ENCODE measurements at places on chromosomes 1 and 21.

GRCh38 chr1:151048645-151049032 lies 1.1 kb downstream of the C1orf56 start:
- no peak for DNase-seq

GRCh38 chr1:165483412-165483811 lies 38.5 kb upstream of the RXRG start:
- DNase-seq, result no peak

GRCh38 chr1:156664767-156665411 lies 12.3 kb downstream of the NES start:
- peak; percentile 78 for DNase-seq

DNA sequence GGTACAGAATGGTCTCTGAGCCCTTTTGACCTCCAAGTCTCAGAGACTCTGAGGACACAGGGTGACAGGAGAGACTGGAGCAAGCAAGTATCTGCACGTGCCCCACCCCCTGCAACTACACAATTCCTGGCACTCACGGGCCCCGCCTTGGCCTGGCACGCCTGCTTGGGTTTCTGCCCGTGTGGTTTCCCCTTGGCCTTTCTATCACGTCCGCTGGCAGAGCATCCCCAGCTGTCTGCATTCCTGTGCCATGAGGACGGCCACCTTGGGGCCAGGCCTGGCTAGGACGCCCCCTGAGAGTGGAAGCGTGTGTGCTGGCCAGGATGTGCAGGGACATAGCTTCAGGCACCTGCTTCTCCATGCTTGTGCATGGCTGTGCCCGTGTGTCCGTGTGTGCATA lies 14.3 kb upstream of the EDN2 start:
- DNase-seq, result no peak

- no peak for DNase-seq
These were observed 42.2 kb upstream of the LYST start for GRCh38 chr1:235908742-235909520.

GRCh38 chr1:157948312-157949073 lies 45.0 kb upstream of the KIRREL1 start:
- peak; percentile 13 for DNase-seq

DNA sequence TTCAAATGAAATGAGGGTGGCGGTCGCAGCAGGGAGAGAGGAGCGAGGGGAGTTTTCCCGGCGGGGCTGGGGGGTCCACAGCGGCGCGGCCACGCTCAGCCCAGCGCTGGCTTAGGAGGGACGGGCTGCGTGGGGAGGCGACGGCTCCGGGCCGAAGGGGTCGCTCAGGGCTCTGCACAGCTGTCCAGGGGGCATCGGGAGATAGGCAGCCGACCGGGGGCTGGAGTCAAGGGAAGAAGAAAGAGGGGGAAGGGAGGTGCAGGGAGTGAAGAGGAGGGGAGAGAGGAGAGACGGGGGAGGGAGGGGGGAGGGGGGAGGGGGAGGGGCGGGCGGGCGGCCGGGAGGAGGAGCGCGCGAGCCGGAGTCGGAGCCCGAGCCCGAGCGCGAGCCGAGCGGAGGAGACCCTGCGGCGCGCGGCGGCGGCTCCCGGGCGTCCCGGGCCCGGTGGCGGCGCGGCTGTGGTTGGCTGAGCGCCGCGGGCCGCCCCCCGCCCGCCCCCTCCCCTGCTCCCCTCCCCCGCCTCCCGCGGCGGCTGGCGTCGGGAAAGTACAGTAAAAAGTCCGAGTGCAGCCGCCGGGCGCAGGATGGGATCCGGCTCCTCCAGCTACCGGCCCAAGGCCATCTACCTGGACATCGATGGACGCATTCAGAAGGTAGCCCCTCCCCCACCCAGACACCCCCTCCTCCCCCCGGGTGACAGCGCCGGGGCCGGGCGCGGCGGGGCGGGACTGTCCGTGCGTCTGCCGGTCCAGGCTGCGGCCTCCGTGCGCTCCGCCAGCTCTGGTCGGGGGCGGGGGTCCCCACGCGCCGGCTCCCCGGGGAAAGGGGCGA lies at the start of gene PDE9A:
TSS of gene PDE9A (plus strand) at position 391 of the 831 bp plus-strand sequence. CDS start at position 585, 194 bp downstream.
- DNase-seq, result no peak

DNA sequence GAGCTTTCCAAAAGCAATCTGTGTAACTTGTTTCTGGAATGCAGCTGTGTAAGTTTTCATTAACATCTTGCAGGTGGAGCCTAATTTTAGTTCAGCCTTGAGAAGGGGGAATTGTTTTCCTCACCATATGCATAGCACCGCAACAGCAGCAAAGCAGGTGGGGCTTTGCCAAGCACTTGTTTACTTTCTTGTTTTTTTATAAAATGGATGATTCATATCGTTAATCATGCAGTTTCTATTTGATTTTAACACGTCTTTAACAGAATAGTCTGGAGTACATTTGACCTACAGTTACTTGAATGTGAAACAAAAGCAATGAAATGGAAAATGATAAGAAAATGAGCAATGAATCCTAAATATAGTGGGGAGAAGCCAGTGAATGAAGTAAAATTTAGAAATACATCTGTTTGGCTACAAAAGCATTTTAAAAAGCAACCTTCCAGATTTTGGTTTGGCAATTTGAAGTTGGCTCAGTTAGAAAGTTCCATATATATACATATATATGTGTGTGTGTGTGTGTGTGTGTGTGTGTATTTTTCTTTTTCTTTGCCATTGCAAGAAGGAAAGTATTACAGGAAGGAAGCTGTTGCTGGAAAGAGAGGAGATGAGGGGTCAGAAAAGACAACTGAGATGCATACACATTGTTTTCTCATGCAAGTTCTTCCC lies 119.0 kb upstream of the ADGRL2 start:
- DNase-seq, result no peak

GRCh38 chr1:209598227-209598626 lies 14.7 kb downstream of the CAMK1G start:
- no peak for DNase-seq

DNA sequence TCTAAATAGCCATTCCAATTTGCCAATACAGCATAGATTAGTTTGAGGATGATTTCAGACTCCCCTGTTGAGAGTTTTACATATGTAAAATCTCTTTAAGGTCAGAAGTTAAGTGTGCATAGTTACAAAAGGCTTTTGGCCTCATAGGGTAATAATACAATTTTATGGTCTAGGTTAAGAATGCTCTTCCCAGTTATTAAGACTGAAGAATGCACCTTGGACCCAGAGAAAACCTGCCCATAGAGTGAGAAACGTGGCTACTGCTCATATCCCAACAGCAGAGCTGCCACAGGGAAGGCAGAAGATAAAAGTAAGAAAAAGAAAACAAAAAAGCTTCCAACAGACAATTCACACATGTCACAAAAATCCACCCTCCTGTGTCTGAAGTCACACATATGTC lies 255.9 kb downstream of the LMO4 start:
- no peak for DNase-seq

GRCh38 chr1:187696073-187696472 lies 867.3 kb downstream of the PLA2G4A start:
- no peak for DNase-seq

DNA sequence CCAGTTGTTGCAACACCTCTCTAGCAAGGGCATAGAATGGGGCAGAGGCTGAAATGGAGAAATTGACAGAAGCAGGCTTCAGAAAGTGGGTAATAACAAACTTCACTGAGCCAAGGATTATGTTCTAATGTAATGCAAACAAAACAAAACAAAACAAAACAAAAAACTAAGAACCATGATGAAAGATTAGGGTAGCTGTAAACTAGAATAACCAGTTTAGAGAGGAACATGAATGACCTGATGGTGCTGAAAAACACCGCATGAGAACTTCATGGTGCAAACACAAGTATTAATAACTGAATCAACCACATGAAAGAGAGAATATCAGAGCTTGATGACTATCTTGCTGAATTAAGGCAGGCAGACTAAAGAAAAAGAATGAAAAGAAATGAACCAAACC lies 1707.7 kb downstream of the BRINP3 start:
- DNase-seq, result no peak

- no peak for DNase-seq
These were observed 145.6 kb downstream of the GDAP2 start for GRCh38 chr1:117783606-117784396.

- DNase-seq, result no peak
These were observed 8.5 kb downstream of the SERINC2 start for GRCh38 chr1:31421371-31422040.

DNA sequence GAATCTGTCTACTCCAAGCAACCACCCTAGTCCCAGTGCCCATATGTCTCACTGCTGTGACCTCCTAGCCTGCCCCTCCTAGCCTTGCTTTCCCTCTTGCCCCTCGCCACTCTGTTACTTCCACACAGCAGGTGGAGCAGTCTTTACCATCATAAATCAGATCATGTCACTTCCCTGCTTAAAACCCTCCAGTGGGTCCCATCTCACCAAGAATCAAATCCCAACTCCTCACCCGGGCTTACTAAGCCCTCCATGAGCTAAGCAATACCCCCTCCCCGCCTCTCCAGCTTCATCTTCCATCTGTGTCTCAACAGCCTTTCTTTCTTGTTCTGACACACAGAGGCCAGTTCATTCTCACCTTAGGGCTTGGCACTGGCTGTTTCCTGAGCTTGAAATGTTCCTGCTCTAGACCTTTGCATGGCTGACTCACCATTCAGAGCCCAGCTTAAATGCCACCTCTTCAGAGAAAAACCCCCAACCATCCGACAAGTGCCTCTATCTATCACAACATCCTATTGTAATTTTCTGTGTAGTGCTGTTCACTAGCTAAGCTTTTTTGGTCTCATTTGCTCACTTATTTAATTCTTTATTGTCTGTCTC lies 22.3 kb downstream of the KNCN start:
- DNase-seq, result no peak

GRCh38 chr1:208654241-208654640 lies 410.1 kb upstream of the PLXNA2 start:
- DNase-seq, result peak; percentile 12

GRCh38 chr1:37073152-37073853 lies 39.0 kb upstream of the GRIK3 start:
- no peak for DNase-seq

DNA sequence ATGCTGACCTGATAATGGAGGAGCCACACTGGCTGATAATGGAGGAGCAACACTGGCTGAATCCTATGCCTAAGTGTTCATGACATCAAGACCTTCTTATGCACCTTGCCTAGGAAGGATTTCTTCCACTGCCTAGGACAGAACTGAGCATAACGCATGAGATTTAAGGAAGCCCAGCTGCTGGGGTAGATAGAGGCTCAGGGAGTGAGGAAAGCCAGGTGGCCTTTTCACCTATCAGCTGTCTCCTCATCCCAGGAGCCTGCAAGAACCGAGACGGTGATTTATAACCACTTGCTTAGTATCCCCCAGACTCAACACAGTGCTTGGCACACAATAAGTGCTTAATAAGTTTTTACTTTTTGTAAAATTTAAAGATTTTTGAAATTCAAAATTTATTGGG lies 7.4 kb upstream of the CTBS start:
- DNase-seq, result no peak
